Stimulated activated CD8-positive, alpha-beta memory T cell treated with anti-CD3 and anti-CD28 coated beads, Interleukin-4, amount 100 ng/mL, for 48 hours (primary cell): ENCODE measurements at places on chromosomes 5 and 9.

GRCh38 chr5:13919786-13920185, 24.7 kb downstream of the DNAH5 start:
- DNase-seq, result no peak

DNA sequence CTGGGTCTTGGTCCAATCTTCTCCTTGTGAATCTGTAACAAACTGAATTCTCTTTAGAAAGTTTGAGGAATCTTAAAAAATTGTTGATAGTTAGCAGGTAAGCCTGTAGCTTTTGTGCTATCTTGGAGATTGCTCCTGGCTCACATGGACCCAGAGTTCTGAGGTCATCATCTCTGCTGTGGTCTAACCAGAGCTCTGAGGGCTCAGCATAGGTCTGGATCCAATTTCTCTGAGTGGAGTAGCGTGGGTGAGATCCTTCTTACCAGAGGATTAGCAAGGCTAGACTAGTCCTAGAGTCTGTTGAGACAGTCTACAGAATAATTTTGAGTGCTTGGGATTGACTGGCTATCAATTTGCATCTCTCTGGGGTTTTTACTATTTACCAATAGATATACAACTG, 60.5 kb upstream of the IL6ST start:
- DNase-seq, result no peak

DNA sequence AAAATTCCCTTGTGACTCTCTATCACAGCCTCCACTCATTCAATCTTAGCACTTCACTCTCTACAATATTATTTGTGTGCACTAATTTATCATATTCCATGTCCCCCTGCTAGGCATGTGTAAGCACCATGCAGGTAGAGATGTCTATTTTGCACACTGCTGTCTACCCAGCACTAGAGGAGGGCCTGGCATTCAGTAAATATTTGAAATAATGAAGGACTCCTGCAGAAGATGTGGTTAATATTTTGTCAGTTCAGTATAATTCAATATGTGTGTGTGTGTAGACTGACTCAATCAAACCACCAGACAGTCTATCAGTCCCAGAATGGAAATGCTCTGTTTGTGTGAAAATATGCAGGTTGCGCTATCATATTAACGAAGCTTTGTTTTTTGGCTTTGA, 313.6 kb upstream of the CDH6 start:
- no peak for DNase-seq

GRCh38 chr5:50995285-50995942, 329.0 kb downstream of the PARP8 start:
- DNase-seq, result no peak

DNA sequence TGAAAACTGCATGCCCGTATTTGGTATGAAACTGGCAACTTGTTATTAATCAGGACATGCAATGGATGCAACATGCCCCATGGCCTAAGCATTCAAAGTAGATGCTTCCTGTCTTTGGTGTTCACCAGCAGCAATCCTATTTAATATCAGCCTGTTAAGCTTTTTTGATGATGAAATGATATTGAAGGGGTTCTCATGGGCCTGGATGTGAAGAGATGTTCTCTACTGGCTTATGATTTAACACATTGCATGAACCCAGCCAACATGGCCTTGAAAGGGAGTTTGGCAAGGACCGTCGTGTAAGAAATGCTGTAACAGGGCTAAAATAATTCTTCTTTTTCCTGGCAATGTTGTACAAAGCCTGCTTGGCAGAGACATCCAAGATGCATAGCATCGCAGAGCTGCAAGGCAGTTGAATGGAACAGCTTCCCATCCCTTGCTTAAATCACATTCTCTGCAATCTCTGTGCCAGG, 111.2 kb downstream of the SMARCA2 start:
- DNase-seq, result no peak

DNA sequence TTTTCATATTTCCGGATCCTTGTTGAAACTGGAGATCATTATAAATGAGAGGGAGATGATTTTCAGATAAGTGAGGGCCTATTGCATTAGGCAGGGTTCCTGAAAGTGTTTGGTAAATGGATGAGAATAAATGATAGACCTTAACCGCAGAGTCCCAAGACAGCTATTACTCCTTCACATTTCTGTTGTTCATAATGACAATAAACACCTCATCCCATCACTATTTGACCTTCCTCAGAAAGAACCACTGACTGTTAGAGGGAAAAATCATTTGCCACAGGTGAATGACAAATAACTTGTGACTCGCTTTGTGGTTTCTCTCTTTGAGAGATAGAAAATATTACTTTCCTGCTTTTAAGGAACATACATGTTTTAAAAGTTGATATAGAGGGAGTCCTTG, 47.3 kb upstream of the TRMT10B start:
- no peak for DNase-seq

DNA sequence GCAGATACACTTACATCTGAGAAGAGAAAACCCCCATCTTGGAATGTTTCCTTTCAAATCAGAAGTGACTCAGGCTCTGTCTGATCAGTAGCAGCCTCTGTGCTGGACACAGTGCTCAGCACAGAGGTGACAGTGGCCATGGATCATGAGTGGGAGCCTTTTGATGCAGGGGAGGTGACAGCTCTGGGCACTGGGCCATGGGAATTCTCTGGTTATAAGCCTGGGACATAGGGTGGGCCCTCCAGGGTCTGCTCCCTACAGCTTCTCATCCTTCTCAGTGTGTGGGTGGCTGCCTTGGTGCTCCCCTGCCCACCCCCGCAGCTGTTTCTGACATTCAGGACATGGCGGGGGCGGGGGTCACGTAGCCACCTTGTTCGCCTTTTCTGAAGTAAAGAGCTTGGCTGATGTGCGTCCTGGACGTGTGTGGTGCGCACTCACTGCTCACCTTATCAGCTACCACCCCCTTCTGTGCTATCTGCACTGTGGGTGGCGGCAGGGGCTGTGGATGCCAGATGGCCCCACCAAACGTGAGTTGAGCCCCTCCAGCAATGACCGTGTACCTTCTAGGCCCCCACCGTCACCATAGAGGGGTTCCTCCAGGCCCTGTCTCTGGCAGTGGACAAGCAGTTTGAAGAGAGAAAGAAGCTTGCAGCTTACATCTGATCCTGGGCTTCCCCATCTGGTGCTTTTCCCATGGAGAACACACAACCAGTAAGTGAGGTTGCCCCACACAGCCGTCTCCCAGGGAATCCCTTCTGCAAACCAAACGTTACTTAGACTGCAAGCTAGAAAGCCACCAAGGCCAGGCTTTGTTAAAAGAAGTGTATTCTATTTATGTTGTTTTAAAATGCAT, 24.0 kb downstream of the TRIP13 start:
- no peak for DNase-seq

DNA sequence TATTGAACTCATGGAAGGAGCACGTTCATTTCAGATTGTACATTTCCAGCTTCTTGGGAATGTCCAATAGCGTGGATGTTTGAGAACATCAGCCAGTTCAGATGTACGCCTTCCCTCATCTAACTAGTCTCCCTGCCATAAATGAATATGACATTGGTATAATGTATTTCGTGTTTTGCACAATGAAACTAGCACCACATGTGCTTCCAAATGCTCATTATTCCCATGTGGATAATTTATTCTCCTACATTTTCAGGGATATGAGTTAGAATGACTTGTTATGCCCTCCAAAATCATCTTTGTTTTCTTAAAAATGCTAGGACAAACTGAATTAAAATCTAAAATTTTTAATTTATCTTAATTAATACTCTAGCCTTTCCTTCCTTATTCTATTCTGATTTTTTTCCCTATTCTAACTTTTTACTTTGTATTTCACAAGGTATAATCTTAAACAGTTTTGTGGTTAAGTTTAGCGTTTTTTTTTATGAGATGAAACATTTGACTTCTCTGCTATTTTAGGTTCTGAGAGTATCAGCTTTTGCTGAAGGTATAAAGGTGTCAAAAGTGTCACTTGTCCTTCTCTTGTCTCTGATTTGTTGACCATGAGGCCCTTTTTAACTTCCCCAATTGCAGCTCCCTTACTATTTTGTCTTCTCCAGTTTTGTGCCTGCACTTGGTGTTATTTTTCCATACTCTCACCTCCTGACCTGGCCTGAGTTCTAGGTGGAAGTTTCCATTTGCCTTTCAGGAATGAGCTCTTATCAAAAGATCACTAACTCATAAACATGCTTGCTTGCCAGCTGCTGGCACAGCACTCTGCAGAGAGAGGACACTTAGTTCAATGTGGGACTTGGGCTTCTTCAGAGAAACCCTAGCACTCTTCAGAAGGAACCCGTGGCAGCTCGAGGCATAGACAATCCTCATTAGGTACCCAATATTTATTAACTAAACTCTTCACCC, 106.8 kb downstream of the FRMD3 start:
- DNase-seq, result no peak

DNA sequence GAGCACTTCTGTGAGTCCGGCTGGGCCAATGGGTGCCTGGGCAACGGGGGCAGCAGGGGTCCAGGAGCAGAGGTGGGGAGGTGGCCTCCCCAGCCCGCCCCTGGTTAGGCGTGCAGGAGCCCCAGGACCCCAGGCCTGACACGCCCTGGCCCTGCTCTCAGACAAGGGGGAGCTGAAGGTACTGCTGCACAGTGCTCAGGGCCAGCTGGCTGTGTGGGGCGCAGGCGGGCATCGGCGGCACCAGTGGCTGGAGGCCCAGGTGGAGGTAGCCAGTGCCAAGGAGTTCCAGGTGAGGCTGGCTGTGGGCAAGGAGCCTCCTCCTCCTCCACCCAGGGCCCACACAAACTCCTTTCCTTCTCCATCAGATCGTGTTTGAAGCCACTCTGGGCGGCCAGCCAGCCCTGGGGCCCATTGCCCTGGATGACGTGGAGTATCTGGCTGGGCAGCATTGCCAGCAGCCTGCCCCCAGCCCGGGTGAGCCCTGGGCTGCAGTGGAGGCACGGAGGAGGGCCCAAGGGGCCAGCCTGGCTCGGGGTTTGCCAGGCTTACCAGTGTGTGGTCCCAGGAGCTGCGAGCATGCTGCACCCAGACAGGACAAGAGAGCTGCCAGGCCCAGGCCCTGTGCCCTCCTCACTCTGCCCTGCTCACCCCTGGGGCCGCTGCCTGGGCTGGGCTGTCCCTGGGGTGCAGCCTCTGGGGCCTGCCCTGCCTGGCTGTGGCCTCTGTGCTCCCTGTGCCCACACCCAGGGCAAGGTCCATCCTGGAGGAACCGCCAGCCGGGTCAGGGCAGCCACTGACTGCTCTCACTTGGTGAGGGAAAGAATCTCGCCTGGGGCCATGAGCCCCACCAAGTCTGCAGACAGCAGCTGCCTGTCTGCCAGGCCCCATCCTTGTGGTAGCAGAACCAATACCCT, 7.0 kb downstream of the MAMDC4 start:
- no peak for DNase-seq

GRCh38 chr5:31328040-31328733, 134.7 kb downstream of the CDH6 start:
- DNase-seq, result no peak

- no peak for DNase-seq
Observed at GRCh38 chr5:26012078-26012477, 1026.3 kb downstream of the CDH9 start.

- no peak for DNase-seq
Observed at GRCh38 chr5:157874861-157875260, 15.9 kb upstream of the CLINT1 start.

GRCh38 chr9:22356985-22357384, 89.6 kb upstream of the DMRTA1 start:
- no peak for DNase-seq

DNA sequence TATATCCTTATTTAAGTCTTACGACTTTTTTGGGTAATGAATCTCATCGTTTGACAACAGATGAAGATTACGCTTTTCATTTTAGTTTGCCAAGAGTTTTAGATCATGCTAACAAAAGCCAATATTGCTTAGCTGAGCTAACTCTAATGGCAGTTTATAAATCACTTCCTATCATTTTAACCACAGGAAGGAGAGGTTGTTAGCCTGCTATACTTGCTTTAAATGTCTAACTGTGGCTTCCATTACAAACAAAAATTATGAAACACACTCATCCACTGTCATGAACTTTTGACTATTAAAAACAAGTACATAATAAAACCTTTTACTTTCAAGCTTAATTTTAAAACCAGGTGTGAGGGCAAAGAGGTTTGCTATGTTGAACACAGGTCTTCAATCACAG, 53.7 kb upstream of the ANKH start:
- DNase-seq, result no peak

- no peak for DNase-seq
Observed at GRCh38 chr9:129442803-129443511, 177.9 kb downstream of the C9orf50 start.

- no peak for DNase-seq
Observed at GRCh38 chr9:72930828-72931227, 22.0 kb downstream of the ALDH1A1 start.

- no peak for DNase-seq
Observed at GRCh38 chr5:143130613-143131305, 272.7 kb downstream of the NR3C1 start.

GRCh38 chr9:19642256-19642655, 146.6 kb downstream of the SLC24A2 start:
- no peak for DNase-seq

DNA sequence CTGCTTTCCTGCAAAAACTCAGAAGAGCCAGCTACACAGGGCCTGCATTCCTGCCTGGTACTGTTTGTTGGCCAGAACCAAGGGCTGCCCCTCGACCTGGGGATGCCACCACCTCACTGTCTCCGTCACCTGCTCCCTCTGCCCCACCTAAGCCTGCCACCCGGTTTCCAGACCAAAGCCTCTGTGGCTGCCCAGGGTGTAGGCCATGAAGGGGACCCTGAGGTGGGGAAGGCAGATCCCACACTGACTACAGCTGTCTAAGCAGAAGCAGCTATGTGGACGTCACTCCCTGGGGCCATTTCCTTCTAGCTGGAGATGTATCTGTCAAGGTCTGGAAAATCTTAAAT, 35.8 kb downstream of the RASGEF1C start:
- no peak for DNase-seq

DNA sequence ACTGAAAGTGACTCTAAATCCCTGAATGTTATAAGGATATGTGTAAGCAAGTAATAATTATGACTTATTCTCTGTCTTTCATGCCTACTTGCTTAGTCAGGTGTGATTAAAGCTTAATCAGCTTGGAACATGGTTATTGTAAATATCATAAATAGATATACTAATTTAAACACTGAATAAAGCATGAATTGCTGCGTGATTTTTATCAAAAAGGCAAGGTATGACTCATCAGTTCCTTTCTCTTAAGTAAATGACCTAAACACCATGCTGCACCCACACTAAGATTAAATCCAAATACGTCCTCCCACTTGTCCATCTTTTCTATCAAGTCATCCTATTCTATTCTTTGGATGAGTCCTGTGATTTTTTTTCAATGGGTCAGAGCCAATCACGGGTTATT, 124.6 kb upstream of the MTAP start:
- no peak for DNase-seq
